ENCODE measurements at places on chromosomes 7 and 10.

DNA sequence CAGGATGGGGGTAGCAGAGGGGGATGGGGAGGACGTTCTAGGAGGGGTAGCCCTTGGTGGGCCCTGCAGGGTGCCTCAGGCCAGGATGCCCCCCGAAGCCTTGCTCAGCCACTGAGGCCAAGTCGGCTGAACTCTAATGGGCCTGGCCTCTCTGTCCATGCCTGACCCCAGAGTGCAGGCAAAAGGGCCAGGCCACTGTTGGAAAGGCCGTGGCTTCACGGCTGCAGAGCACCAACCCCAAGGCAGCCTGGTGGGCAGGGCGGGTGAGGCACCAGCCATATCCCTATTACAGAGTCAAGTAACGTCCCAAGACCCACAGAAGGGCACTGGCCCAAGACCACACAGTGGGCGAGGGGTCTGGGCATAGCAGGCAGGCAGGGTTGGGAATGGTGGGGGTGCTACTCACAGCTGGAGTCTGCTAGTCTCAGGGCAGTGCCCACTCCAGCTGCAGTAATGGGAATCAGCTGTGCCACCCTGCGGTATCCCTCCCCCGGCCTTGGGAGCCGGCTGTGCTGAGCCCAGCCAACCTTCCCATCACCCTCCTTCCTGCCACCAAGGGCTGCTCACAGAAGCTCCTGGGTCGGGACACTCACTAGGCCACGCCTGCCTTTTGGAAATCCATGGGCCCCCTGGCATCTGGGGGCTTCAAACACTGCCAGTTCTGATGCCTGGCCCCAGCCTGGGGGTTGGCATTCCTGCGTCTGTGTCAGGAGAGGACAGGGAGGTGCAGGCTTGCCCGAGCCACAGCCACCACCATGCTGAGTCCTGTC lies 4.0 kb upstream of the LFNG start:
- DNase-seq, result no peak

DNA sequence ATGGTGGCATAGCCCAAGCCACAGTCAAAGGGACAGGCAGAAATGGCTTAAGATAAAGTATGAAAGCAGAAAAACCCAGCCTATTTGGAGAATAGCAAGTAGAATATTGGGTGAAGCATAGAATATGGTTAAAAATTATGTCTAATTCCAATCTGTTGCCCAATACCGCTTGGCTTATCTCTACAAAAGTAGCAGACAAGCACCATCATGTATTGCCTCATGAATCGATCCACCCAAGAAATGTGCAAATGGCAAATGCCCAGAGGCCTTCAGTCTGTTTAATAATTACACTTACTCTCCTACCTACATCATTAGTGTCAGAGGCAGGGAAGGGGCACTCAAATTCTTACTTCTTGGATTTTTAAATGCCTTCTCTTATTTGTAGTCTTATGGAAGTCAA lies 130.9 kb upstream of the ADAM12 start:
- no peak for DNase-seq

GRCh38 chr7:127411176-127411575 lies 18.7 kb upstream of the ZNF800 start:
- DNase-seq, result no peak

- DNase-seq, result no peak
These were observed 130.5 kb downstream of the CUX1 start for GRCh38 chr7:101947899-101948298.

GRCh38 chr7:75943864-75944263 lies 28.9 kb downstream of the POR start:
- no peak for DNase-seq

- no peak for DNase-seq
These were observed 8.0 kb upstream of the DMTF1 start for GRCh38 chr7:87144173-87144657.
